ENCODE measurements at places on chromosomes 1 and 21.

DNA sequence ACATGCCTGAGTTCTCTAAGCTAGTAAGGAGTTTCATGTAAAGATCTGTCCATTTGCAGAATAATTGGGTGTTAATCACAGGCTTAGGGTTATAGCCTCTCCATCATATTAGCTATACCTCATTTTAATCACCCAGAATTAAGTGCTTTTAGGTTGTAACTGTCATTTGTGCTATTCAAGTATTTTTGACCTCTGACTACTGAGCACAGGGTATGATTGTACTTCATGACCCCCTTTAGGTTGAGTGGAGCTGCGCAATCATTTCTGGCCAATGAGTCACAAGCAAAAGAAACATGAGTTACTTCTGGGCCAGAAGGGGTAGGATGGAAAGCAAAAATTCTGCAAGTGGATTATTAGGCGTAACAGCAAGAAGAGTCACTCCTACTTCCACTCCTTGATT, 8.4 kb upstream of the SNX7 start:
- DNase-seq: no peak

DNA sequence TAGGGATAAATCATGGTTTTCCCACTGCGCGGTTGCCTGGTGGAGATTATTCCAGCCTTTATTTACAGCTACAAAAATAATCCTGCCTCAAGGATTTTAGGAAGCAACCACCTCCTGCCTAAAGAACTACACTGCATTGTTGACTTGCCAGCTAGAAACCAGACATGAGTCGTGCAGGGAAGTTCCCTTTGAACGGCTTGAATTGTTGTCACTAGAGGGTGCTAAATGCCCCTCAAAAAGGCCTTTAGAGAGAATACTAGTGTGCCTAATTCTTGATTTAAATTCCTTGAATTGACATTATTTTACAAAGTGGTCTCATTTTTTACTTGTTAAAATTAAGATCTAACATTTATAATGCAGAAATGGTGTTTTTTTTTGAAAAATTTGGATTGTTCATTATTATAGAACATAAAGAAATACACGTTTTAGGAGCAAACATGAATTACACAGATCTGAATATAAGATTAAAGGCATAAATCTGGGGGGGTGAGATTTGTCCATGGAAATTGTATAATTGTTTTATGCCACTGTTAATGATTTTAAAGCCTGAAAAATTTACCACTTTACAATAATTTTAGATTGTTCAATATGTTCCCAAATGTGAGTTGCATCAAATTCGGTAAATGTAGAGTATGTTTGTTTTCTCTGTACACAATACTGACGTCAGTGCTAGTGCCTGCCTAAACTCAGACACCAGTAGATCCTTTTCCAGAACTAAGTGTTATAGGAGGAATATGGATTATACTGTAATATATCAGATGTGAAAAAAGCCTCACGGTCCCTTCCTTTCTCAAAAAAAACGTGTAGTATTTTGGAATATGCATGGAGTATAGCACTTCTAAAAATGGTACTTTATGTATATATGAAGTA, 7.6 kb upstream of the ERG start:
- DNase-seq: no peak

DNA sequence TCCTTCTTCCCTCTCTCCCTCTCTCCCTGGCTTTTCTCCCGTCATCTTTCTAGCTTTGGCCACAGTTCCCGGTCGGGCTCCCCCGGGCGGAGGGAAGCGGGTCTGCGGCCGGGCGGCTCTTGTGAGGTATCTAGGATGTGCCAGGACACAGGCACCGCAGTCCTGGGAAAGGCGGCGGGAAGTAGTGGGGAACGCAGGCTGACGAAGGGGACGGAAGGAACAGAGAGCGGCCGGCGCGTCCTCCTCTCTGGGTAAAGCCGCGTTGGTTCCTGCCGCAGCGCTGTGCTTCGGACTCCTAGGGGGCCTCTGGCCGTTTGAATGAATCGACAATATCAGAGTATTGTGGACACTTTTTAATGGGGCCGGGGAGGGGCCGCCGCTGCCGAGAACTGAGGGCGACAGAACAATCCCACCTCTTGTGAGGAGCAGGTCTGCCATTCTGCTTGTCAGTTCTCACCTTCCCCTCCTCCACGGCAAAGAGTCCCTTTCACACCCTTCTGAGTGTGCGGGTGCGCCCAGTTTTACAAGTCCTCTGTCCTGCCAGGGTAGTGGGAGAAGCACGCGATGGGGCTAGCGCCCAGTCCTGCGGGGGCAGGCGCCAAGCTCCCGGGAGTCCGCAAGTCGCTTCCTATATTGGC, 1.2 kb upstream of the LHX9 start:
- no peak for DNase-seq

DNA sequence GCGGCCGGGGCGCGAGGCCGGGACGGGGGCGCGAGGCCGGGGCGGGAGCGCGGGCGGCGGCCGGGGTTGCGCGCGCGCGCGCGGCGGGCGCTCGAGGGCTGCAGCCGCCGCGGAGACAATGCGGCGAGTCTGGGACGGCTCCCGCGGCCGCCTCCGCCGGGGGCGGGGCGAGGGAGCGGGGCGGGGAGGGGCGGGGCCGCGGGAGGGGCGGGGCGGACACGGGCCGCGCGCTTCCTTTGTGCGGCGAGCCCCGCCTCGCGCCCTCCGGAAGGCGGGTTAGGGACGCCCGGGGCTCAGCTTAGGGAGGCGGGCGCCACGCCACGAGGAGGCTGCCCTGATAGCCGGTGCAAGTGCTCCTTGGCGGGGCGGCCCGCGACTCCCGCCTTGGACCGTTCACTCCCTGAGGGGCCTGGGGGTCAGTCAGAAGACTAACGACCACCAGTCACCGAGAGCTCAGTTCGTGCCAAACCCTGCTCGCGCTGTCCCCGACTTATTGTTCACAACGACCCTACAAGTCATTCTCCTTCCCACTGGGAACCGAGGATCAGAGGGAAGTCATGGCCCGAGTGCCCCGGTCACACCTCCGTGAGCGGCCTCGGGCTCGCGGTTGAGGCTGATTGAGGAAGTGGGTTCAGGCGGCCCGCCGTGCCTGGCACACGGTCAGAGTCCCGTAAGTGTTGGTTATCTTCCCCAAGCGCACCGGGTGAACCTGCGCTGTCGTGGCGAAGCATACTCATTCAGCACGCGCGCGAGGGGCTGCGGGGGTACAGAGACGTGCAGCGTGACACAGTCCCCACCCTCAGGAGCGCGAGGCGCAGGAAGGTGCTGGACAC, 29.1 kb upstream of the A3GALT2 start:
- peak; percentile 62 for DNase-seq

DNA sequence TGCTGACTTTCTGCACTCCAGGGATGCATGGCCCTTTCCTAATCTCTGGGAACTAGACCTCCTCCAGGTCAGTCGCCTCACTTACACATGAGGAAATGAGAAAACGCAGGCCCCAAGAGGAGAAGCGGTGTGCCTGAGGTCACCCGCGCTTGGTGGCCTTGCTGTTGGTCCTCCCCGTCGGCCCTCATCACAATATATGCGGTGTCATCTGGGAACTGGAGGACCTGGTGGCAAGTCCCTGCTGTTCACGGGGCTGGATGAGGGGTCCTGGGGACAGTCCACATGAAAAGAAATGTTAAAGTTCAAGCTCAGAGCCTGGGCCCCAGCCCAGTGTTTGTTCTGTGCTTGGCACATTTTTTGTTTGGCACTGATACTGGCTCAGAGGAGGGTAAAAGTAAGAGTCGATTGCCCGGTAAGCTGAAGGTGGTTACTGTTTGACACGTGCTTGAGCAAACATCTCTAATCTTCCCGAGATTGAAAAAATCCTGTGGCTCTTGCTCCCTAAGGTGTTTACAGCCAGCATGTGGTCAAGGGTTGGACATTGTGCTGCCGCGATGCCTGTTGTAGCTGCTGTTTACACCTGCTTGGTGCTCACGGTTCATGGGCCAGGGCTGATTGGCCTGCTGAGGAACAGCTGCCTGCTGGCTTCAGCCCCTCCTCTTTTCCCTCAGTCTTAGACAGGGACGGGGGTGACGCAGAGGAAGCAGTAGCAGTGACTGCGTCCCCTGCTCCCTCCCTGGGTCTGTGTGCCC, 5.2 kb downstream of the COQ8A start:
- DNase-seq: no peak

- DNase-seq: no peak
Observed at GRCh38 chr1:41391834-41392527, 30.7 kb downstream of the FOXO6 start.

GRCh38 chr1:89589515-89589914, 43.4 kb upstream of the LRRC8C start:
- DNase-seq: no peak

DNA sequence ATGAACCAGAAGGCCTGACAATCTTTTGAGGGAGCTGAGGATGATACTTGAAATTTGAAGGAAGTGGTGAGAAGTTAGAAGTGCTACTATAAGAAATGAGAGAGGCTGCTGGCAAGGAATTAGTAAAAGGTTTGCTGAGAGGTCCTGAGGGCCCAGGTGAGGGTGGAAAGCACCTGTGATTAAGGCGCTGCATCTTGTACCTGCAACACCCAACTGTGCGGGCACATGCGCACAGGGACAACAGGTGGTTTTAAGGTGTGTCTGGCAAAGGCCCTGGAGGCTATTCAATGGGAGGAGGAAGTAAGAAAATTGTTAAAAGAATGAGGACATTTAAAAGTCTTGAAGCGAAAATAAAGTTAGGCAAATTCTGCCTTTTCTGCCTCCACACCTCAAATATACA, 349.3 kb downstream of the RGS7 start:
- no peak for DNase-seq

- DNase-seq: no peak
Observed at GRCh38 chr1:247326411-247327130, 5.1 kb downstream of the ZNF496 start.

DNA sequence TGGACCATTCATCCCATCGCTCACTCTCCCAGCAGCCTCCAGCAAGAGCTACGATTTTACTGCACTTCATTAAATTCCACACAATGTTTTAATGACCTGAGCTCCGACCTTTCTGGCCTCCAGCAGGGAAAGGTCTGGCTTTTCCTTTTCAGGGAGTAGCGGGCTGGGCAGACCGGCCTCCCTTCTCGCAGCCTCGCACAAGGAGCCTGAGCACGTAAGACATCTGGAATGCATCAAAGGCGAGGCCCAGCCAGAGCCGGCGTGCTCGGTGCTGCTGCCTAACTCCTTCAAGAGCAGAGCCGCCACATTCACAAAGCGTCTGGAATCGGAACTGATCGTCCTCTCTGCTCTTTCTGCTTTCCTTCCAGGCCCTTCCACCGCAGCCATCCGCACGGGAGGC, 32.5 kb upstream of the FHAD1 start:
- DNase-seq: no peak

DNA sequence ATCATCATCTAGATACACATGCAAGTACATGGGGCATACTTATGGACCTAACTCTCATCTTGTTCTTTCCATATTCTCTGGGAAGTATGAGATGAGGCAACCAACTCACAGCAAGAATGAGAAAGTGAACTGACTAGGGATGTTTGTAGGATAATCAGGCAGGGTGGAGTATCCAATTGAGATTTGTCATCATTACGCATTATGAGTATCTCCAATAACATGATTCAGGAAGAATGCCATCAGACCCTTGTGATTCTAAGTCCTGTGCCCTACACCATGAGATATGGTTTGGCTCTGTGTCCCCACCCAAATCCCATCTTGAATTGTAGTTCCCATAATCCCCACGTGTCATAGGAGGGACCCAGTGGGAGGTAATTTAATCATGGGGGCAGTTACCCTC, 154.0 kb downstream of the SLC30A10 start:
- no peak for DNase-seq

DNA sequence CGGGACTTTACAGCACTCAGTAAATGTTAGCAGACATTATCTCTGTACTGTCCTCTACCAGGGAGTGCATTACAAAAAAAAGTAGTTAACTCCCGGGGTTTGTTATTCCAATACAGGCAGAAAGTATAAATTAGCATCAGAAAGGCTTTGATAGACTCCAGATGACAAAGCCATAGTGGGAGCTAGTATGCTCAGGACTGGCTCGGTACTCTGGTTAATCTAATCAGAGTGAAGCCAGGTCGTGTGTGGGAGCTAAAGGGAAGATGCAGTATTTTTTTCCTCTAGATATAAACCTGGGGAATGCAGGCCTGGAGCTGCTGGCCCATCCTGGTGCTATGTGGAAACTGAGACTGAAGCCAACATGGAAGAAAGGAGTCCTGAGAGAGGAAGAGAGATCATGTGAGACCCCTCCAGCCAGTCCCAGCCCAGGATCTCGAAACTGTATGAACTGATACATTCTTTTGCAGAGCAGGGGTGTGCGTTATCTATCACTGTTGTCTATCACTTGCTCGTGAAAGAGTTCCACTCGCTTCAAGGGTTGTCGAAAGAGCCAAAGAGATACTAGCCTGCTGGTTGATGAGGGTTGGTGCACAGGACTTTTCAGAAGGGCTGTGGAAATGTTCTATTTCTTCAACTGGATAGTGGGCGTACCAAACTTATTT, 125.8 kb downstream of the PLPP3 start:
- DNase-seq: no peak

DNA sequence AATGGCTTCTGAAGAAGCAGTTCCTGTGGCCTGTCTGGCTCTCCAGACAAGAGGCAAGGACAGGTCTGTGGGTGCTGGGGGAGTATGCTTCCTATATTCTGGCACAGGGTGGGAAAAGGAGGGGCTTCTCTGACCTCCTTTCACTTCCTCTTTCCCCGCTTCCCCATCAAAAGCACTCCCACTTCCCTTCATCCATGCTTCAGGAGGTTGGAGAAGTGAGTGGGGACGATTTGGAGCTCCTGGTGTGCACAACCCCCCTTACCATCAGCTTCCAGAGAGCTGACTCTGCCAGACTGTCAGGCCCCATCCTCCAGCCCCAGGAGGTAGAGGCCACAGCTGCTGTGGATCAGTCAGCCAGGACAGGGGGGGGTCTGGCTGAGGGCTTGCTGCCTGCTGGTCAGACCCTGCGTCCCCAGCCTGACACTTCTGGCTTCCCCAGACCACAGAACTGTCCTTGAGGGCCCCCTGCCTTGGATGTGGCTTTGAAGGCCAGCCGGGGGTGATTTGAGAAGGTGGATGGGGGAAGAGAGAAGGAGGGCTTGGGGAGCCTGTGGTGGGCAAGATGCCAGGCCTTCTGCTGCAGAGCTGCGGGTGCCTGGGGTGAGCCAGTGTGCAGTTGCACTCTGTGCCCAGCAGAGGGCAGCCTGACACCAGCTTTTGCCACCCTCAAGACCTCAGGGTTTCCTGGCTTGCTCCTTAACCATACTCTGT, 21.5 kb upstream of the TMEM222 start:
- DNase-seq: peak; percentile 59

- no peak for DNase-seq
Observed at GRCh38 chr1:17229379-17229778, 19.5 kb upstream of the PADI3 start.

GRCh38 chr1:114558544-114558943, 22.9 kb downstream of the BCAS2 start:
- no peak for DNase-seq

DNA sequence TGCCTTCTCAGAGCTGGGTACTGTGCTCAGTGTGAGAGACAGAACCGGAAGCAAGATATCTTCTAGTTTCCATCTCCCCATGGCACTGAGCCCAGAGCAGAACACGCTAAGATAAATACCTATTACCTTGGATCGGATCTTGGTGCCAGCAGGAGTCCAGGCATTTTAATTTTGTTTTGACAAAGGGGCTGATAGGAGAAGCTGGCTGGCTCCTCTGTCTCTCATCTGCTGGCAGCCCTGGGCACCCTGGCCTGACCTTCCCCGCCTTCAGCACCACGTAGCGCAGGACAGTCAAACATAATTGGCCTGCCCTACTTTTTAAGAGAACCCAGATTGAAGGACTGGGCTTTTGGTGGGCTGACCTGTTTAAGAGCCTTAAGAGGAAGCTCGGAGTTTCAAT, 160.7 kb upstream of the KLHDC7A start:
- DNase-seq: no peak

- DNase-seq: no peak
Observed at GRCh38 chr1:198639671-198640143, 867 bp downstream of the PTPRC start.

Measured in stimulated activated CD4-positive, alpha-beta T cell treated with anti-CD3 and anti-CD28 coated beads, Interleukin-4, amount 100 ng/mL, for 48 hours (primary cell).